ENCODE measurements at places on chromosomes 11 and 22.

DNA sequence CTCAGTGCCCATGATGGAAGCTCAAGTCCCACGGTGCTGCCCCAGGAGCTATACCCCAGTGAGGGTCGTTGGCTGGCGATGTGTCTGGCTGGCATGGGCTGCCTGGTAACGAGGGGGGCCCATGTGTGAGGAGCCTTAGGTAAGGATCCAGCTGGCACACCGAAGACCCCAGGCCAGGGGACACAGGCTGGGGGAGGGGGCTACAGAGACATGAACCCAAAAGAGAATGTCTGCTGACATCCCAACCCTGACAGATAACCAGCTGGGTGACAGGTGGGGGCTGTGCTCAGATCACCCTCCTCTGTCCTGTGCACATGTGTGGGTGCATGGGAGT lies 39.2 kb downstream of the RTN4R start:
- no peak for DNase-seq

DNA sequence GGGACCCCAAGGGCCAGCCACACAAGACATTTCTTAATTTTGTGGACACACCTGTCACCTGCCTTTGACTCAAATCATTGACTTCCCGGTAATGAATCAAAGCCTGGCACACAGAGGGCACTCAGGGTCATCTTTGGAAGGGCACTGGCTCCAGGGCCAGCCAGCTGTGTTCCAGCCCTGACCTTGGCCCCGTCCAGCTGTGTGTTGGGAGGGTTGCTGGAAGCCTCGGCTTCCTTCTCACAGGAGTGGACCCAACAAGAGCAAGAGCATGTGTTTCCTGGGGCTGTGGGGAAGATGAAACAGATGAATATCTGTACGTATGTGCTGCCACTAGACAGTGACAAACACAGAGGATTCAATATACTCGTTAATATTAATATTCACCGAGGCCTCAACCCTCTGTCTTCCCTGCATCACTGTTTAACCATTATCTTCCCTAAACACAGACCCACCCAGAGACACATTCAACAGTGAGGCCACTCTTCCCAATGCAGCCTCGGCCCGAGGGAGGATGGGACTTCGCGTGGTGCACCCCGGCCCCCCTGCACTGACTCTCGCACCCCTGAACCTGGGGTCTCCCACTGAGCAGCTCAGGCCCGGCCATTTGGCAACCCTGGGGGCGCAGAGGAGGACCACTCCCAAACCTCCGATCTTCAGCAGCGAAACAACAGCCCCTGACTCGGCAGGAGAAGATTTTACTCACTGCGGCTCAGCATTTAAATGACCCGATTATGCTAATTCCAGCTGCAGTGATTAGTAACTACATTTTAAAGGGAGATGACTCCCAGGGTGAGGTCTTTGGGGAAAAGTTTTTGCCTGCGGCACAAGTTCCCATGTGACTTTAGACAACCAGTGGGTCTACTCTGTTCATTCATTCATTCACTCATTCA lies 45.7 kb downstream of the PHF21B start:
- DNase-seq = no peak

- no peak for DNase-seq
Observed at GRCh38 chr11:76797341-76798201, 14.4 kb downstream of the TSKU start.

GRCh38 chr22:40412441-40412840 lies 42.0 kb downstream of the SGSM3 start:
- no peak for DNase-seq

- DNase-seq = no peak
Observed at GRCh38 chr22:44625421-44625760, 76.6 kb upstream of the PRR5 start.

DNA sequence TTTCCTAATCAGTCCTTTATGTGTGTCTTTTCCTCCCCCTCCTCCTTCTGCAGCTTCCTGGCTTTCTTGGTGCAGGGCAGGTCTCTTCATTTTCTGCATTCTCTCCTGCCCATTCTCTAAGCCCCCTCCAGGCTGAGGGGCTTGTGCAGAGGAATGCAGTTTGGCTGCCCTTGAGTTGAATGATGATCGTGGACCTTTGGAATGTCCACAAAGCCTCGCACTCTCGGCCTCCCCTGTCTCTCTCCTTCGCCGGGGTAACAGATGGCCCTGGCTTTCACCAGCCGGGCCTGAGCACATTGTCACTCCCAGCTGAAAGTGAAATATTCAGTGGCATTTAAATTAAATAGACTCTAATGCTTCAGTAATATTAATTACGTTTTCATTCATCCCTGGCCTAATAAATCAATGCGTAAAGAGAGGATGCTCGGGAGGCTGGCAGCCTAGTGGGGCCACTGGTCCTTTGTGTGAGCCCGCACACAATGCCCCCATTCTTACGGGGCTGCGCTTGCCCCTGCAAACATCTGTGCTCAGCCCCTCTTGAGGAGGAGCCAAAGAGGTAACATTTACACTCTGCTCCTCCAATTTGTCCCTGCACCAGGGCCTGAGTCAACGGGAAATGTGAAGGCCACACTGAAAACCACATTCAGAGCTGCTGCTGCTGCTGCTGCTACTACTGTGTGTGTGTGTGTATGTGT lies 64.9 kb upstream of the PAX6 start:
- DNase-seq = no peak

- DNase-seq = no peak
Observed at GRCh38 chr22:27269751-27270543, 531.6 kb downstream of the MN1 start.

GRCh38 chr11:85115798-85116197 lies 511.3 kb downstream of the DLG2 start:
- DNase-seq = no peak

- peak; percentile 82 for DNase-seq
Observed at GRCh38 chr22:36435516-36436415, 45.7 kb downstream of the TXN2 start.

GRCh38 chr11:67317888-67318555 lies 14.7 kb downstream of the SSH3 start:
- DNase-seq = no peak

Data from CD4-positive, alpha-beta T cell treated with Interleukin-1 beta for 1 hour (primary cell).